ENCODE measurements at places on chromosomes 16 and 17. TPM values are rescaled to one million over a fixed set of nuclear protein-coding genes. Genes with fewer than 3 reads are reported as not detected.
A peak's percentile ranks its signal among the peaks of the same experiment; 100 is the strongest.

DNA sequence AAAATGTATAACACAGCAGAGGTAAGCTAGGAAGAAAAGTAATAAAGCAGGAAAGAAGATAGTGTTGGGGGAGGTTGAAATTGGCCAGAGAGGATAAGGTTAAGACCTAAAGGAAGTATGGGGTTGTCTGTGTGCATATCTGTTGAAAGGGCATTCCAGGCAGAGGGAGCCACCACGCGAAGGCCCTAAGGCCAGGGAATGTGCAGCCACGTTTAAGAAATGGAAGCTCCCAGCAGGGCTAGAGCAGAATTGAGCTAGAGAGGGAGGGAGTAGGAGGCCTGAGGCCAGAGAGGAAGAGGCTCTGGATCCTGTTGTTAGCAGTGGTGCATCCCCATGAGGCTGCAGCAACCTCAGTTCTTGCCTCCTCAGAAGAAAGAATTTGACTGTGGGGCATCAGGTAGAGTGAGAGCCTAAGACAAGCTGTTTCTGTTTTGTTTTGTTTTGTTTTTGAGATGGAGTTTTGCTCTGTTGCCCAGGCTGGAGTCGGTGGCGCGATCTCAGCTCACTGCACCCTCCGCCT, 59.0 kb upstream of the CACNG5 start:
- no peak for DNase-seq

The GLP2R gene
- total RNA-seq: 0.23 TPM

- DNase-seq: no peak
These were observed 9.3 kb upstream of the ABCC12 start for GRCh38 chr16:48164907-48165715.

- no peak for DNase-seq
These were observed 26.2 kb downstream of the TRAP1 start for GRCh38 chr16:3690980-3691720.

DNA sequence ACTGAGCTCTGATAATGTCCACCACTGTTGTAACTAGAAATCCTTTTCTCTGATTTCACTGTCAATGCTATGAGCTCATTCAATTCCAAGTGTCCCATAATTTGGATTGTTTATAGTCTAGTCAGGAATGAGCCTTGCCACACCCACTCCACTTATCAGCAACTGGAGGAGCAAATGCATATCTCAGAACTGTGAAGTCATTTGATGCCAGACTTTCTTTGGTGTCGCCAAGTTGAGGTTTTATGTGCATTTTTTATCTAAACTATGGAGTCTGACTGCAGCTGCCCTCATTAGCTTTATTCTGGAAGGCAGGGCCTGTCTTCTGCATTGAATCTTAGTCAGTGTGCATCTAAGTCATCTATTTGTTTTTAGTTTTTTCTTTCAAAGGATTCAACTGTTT, 361.3 kb downstream of the PMP22 start:
- DNase-seq: no peak

DNA sequence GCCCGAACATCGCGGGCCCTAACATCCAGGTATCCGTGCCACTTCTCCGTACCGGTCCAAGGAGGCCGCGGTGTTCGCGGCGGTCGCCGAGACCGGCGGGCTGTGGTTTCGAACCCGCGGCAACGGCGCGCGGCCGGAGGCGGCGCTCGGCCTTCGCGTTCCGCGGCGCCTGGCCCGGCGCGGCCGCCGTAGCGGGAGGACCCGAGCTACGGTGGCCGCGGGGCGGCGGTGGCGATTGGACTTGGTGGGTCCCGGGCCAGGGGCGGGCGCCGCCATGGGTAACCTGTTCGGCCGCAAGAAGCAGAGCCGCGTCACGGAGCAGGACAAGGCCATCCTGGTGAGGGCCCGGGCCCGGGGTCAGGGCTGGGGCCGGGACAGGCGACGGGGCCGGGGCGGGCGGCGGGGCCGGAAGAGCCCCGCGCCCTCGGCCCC, at the start of gene CHMP6:
CHMP6 (plus strand) TSS at position 197 of the 432 bp plus-strand sequence; CDS start at position 275, 78 bp downstream.
- no peak for DNase-seq

- DNase-seq: no peak
These were observed 999 bp downstream of the XYLT1 start for GRCh38 chr16:17469741-17470181.

GRCh38 chr16:48321317-48322036, 63.7 kb downstream of the SIAH1 start:
- no peak for DNase-seq

DNA sequence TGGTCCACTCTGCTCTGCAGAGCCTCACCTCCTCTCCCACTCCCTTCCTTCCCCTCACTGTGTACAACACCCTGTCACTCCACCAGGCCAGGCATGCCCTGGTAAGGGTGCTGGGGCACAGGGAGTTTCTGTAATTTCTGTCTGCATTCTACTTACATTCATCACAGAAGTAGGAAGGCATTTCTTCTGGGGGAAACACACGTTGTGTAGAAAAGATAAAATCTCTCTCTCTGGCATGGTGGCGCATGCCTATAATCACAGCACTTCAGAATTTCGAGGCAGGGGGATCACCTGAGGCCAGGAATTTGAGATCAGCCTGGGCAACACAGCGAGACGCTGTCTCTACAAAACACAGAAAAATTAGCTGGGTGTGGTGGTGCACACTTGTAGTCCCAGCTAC, 27.0 kb downstream of the WNT3 start:
- no peak for DNase-seq

- DNase-seq: no peak
These were observed 25.6 kb upstream of the PMFBP1 start for GRCh38 chr16:72197545-72197944.

- no peak for DNase-seq
These were observed 6.9 kb upstream of the GSE1 start for GRCh38 chr16:85605912-85606841.

DNA sequence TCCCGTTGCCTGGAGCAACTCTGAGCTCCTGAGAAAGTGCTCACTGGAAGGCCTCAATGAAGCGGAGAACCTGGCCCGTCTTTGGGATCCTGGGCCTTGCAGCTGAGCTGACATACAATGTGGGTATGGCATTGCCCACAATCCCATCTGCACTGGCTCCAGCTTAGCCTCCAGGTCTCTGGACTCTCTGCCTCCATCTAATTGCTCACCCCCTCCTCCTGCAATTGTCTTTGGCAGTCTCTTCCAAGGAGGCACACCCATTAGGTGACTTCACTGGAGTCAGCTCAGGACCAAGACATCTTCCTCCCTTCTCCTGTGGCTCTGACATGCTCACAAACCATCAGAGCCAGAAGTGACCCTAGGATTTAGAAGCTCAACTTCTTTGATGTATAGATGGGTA, 1.5 kb downstream of the DLX4 start:
- no peak for DNase-seq

DNA sequence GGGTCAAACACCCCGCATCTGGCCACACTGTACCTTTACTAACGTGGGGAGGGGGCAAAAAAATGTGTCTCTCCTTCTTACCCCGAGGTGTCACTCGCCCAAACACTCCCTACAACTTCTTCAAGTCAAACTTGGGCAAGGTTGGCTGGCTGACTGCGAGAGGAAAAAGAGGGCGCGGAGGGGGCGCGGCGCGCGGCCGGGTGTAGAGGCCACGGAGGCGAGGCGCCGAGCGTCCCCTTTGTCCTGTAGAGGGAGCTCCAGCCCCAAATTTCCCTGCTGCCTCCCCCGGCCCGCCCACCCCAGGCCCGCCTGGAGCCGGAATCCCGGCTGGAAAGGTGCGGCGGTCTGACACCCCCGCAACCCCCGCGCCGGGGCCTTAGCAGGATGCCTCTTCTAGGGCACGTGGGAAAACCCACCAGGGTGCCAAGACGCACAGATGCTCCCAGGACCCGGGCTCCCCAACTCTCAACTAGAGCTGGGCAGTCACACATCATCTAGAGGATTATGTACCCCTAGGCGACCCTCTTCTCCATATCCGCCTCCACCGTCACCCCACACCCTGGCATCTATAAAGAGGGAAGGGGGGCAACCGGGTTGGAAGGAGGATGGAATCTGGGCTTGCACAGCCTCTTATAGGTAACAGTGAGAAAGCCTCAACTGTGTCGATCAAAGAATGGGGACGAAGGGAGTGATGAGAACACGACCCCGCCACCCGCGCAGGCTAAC, 4.2 kb downstream of the IRX3 start:
- DNase-seq: no peak

DNA sequence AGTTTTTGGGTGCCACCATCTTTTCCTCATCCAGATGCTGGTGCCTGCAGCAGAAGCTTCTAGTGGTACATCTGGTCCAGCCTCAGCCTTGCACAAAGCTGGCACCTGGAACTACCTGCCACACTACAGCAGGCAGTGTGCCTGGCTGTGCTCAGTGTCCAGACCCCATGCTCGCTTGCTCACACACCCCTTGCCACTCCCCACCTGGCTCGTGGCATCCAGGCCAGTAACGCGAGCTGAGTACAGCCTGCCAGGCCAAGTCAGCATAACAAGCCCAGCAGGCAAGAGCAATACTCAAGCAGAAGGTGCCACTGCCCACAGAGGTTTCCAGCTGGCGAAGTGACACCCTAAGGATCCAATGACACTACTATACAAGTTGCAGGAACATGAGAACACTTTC, 29.7 kb upstream of the KIF2B start:
- no peak for DNase-seq

The SLC35G6 gene
- not detected for total RNA-seq

GRCh38 chr17:82752371-82753200, 721 bp downstream of the TBCD start:
- DNase-seq: no peak

DNA sequence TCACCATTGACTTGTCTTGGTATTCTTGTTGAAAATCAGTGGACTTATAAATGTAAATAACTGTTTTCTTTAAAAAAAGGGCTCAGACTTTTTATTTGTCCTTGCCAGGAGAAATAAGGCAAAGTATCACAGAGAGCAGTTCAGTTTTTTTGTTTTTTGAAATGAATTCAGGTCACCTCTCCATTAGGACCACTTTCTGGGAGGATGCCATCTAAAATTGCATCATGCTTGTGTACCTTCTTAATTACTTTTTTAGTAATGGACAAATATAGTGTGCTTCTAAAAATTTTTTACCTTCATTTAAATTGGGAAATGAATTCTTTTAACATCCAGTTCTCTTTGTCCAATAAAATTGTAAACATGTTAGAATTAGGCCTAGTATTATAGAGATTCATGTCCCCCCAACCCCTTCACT, 210.0 kb downstream of the BCAS3 start:
- no peak for DNase-seq

The CCL17 gene
- not detected for total RNA-seq

The FZD2 gene
- total RNA-seq: 4.1 TPM

DNA sequence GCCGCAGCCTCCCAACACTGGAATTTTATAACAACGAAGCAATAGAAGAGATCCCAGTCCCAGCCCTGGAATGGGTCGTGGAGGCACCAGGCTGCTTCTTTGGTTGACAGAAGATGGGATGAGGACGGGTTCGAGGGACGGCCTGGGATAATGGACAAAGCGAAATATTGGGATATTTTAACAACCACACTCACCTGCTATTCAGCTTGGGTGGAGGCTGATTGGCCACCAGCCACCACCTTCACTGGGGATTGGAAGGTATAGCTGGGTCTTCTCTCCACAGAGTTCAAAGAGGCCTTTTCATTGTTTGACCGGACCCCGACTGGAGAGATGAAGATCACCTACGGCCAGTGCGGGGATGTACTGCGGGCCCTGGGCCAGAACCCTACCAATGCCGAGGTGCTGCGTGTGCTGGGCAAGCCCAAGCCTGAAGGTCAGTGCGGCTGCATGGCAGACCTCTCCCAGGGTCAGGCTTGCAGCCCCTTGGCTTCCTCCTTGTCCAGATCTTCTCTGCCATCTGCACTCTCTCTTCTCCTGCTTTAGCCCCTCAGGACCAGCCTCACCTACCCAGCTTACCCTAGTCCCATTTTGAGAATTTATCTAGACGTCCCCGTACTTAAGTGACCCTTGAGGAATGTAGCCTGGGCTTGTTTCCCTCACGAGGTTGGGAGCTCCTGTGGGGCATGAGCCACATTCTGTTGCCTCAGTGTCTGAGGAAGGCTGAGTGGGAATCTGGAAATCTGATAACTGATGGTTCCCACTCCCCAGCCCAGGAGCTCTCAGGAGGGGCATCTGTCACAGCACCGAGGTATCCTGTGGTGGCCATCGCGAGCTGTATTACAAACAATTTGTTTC, 10.7 kb downstream of the MYL4 start:
- DNase-seq: no peak

The EVPLL gene
- not detected for total RNA-seq

DNA sequence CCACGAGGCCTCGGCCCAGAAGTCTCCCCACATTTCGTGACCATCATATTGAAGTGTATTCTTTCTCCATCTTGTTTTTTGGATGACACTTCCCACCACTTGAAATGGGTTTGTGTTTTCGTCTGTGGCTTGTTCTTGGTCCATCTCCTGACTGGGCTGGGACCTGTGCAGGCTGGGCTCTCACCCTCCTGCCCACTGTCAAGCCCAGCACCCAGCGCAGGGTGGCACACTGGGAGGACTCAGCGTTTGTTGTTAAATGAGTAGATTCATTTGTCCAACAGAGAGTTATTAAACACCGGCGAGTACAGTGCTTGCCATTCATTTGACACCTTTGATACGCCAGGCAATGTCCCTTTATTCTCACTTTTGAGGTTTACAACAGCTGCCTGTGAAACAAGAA, 22.6 kb downstream of the NT5M start:
- no peak for DNase-seq

GRCh38 chr16:839643-840408, 39.3 kb upstream of the GNG13 start:
- DNase-seq: no peak

GRCh38 chr17:58310511-58311428, 17.8 kb downstream of the TSPOAP1 start:
- DNase-seq: no peak

DNA sequence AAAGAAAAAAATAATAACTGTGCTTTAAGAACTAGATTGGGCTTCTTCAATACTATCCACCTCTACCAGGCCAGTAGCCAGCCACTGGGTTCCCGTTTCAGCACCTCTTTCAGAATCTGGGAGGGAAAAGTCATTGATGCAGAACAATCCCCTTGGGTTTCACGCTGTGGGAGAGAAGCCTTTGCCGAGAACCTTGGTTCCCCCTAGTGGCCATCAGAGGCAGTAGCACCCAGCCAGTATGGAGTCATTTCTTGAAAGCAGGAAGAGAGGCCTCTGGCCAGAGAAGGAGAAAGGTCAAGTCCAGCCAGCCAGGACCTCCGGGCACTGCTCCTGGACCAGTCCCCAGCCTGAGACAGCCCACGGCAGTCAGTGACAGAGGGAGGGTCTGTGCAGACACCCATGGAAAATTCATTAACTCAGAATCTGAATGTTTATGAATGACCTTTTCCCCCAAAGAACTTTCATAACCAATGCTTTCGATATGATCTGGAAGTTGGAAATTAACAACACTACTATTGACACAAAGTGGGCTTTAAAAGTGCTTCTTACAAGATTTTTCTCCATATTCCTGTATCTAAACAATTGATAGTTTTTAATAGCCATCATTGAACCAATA, 51.2 kb upstream of the CDH5 start:
- peak; percentile 15 for DNase-seq
